CD4-positive, alpha-beta T cell treated with Interleukin-6 for 4 hours (primary cell): ENCODE measurements at places on chromosomes 7 and 10.

GRCh38 chr7:42380401-42380800, 143.4 kb upstream of the GLI3 start:
- DNase-seq, result no peak

GRCh38 chr7:45099891-45100760, 11.4 kb upstream of the NACAD start:
- no peak for DNase-seq

DNA sequence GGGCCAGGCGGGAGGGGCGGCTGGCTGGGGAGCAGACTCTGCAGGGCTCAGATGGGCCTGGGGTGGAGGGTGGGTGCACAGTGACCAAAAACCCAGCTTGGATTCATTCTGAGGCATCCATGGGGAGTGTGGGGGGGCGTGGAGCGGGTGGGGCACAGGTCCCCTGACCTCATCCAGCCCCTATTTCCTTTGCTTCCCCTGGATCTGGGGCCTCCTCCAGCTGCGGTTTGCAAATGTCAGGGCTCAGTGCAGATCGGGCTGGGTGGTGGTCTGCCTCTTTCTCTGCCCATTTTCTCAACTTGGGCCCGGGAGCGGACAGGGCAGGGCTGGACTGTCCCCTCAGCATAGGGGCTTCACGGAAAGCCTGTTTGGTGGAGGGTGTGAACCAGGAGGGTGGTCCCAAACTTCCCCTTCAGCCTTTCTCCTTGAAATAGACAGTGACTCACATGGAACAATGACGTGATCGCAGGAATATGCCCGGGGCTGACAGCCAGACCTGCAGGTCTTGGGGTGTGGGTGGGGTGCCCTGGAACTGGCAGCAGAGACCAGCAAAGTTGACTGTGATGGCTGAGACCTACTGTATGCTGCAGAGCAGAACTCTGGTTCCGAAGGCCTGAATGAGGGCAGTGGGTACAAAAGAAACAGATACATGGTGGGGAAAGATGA, 72.9 kb upstream of the PODXL start:
- no peak for DNase-seq

DNA sequence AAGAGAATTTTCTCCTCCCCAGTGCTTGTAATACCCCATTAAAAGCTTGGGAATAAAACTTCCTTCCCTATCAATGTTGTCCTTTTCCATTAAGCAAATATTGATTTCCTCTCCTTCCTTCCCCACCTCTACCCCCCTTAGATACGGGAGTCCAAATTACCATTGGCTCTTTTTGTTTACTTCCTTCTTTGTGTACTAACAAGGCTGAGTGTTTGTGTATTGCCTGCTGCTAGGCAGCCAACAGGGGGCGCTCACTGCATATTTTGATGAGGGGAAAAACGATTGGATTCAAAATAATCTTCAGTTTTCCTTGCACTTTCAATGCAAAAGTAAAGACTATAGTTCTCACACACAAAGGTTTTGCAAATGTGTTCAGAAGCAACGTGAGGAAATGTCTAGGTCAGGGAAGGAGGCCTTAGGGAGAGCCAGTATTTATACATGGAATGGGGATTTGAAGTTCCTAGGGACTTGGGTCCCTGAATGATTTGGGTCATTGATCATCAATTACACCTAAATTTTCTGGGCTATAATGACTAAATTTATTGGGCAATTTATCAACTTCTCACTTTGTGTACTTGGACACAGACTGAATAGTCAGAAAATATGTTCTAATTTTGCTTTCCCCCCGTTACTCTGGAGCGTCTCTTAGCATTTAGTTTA, 23.6 kb upstream of the VPS41 start:
- peak; percentile 43 for DNase-seq

- peak; percentile 79 for DNase-seq
Measured at GRCh38 chr7:142854372-142855113, at the start of gene EPHB6. TSS of gene EPHB6 (plus strand) at chr7:142855076. CDS start at chr7:142863228, 8,152 bp downstream.

DNA sequence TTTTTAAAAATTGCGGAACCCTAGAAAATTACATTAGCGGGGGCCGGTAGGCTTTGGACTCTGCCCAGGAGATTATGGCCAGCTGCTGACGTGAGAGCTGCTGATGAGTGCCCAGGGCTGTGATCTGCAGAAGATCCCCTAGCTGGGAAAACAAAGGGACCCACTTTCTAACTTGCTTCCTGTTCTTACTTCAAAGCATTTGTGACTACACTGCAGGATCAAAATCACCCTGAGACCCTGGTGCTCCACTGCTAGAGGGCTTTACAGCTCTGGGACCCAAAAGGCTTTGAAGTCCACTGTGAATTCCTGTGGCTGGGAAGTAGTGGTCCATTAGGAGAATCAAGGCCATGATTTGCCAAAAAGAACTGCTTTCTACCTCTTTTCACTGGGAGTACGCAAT, 499.4 kb upstream of the AKR1E2 start:
- no peak for DNase-seq

DNA sequence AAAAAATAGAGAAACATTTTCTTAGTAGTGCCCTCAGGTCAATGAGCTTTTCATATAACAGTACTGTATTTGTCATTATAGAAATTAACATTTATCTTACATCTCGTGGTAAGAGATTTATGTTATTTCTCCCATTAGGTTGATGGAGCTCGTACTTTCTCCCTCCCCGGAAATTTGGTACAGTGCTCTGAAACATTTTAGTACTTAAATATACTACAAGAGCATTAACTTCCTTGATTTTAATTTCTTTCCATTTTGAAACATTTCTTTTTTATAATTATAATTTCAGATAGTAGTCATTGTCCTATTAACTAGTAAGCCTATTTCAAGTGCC, 205.4 kb downstream of the MBL2 start:
- no peak for DNase-seq

DNA sequence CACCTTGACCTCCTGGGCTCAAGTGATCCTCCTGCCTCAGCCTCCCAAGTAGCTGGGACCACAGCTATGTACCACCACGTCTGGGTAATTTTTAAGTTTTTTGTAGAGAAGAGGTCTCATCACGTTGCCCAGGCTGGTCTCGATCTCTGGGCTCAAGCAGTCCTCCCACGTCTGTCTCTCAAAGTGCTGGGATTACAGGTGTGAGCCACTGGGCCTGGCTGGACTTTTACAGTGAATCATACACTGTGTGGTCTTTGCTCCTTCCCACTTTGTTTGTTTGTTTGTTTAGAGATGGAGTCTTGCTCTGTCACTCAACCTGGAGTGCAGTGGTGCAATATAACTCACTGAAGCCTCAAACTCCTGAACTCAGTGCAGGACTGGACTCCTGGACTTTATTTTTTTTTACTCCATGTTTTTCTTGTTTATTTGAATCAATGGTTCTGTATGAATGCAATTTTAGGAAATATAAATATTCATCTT, 12.5 kb downstream of the PPIA start:
- no peak for DNase-seq

DNA sequence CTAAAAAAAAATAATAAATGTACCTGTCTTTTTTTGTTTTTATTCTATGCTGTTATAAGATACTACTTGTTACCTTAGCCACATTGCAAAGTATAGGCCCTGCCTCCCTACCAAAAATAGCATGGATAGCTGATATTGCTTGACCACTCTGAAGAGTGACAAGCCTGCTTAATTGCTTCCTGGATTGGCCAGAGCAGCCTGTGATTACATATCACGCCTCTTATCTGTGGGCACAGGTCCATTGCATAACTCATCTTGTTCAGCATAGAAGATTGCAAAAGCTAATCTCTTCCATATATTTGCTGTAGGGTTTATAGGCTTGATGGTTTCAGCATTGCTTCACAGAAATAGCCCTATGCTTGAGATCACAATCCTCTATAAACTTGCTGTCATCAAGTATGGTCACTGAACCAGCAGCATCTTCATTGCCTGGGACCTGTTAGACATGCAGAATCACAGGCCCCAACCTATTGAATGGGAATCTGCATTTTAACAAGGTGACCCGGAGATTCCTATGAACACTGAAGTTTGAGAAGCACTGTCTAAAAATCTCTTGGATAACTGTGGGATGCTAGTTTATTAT, 280.8 kb upstream of the CDC14C start:
- DNase-seq, result no peak

GRCh38 chr7:36305648-36306047, 84.0 kb upstream of the ANLN start:
- no peak for DNase-seq

GRCh38 chr7:110337646-110338045, 753.3 kb upstream of the LRRN3 start:
- no peak for DNase-seq

GRCh38 chr10:102872163-102872562, 2.9 kb downstream of the AS3MT start:
- DNase-seq, result no peak

DNA sequence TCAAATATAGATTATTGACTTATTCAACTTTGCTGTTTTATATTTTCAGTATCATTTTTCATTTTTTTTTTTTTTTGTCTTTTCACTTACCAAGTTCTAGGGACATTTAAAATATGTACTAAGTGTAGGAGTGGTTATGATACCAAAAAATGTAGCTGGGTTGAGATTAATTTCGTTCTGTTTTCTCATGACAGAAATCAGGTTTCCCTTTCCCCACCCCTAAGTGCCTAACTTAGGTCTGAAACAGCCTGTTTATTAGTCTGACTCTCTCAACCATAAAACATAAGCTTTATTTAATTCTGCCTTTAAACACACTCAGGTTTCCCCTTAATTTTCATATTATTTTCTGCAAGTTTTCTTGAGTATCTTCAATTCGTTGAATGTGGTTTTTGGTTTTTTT, 22.1 kb downstream of the TMEM106B start:
- no peak for DNase-seq

DNA sequence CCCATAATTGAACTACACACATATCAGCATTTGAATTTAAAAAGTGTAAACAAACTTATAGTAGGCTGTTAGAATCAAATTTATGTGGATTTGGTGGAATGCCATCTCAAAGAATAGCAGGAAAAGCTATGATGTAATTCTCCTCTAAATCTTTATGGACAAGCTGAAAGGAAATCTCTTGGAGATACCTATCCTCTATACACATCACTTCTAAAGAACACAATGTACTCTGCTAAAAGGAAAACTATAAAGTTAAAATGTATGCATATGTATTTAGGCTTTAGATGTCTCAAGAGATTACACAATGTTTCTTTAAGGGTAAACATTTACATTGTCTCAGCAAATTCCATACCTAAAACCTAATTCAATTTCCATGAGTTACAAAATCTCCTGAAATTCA, 323.3 kb downstream of the CRPPA start:
- DNase-seq, result no peak

GRCh38 chr10:110279407-110279986, 25.2 kb downstream of the SMNDC1 start:
- DNase-seq, result peak; percentile 64

DNA sequence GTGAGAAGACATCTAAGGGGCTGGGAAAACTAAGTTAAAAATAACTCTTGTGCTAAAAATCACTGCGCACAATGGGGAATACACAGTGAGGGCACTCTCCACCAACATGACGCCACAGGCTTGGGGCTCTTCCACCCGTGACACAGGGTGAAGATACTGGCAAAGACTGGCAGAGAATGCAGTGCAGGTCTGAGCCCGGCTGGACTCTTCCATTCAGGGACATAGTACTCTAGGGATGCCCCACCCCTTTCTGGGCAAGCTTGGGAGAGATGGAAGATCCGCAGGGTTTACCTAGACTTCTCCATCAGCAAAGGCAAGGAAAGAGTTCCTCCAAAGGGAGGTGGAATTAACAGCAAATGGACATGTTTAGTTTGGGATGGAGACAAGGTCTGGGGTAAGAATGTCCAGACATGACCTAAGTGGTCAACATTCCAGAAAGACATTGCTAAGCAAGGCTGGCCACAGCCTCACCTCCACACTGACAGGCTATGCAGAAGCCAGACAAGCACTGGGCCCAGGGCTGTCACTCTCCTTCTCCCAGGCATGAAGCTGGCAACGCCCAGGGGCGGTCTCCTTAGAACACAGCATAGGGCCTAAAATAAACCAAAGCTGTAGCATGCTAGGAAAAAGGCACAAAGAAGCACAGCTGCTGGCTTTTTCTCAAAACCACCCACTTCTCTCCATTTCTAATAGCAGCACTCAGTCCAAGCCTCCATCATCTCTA, 28.1 kb downstream of the XPNPEP1 start:
- DNase-seq, result no peak

- DNase-seq, result no peak
Measured at GRCh38 chr10:58044072-58044471, 223.6 kb downstream of the IPMK start.

DNA sequence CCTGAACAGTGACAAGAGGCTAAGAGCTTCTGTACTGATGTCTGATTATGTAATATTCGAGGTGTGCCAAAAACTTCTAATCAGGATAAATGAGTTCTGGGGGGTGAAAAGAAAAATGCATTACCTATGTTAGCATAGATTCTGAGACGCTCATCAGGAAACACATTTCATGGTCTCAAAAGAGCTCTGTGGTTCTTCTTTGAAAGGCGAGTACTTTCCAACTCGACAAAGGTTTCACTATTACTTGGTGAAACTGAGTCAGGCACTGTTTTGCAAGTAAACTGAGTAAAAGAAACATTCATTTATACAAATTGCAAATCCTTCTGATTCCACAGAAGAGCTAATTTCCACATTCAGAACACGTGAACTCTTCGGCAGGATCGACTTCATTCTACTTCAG, 523.2 kb downstream of the GATA3 start:
- no peak for DNase-seq

GRCh38 chr7:134031835-134032617, 95.1 kb upstream of the LRGUK start:
- no peak for DNase-seq

- no peak for DNase-seq
Measured at GRCh38 chr10:3538656-3539531, 246.1 kb downstream of the KLF6 start.

- no peak for DNase-seq
Measured at GRCh38 chr7:41428381-41428780, 274.5 kb downstream of the INHBA start.

DNA sequence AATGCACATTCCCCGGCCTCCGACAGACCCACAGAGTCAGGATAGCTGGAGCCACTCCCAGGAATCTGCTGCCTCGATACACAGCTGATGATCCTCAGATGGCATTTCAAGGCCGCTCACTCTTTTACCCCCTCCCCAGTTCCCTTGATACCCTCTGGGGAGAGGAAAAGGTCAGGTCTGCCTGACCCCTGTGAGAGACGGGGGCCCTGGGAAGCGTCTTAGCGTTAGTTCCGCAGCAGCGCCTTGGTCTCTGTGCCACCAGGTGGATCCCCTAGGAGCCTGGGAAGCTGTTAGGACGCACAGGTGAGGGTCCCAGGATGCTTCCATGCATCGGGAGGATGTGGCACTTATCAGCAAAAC, 420.5 kb upstream of the FOXK1 start:
- DNase-seq, result no peak

GRCh38 chr10:124985162-124985561, 43.2 kb downstream of the ZRANB1 start:
- DNase-seq, result no peak
